Activated naive CD4-positive, alpha-beta T cell treated with anti-CD3 and anti-CD28 coated beads for 36 hours (primary cell): ENCODE measurements at places on chromosomes 3 and 15.

DNA sequence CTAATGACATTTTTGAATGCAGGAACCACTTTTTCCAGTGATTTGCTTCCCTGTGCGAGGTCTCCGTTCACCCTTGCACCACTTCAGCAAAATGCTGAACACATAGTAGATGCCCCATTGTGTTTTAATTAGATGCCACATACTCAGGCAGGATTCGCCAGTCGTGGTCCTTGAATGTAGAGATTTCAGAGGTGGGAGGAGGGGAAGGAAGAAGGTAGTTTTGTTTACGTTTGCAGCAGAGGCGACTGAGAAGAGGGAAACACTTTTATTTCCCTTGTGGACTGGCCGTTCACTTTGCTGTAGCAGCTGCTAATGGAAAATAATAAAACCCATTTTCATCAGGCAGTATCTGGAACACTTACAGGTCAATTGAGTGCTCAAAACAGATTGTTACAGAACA is 262.8 kb upstream of the TBL1XR1 start:
- no peak for DNase-seq
- no peak overlapping the region for H3K27ac ChIP-seq
- H3K27me3 ChIP-seq, result no peaks in the 10 kb centered on the region

- H3K27me3 ChIP-seq, result peaks cover 12% of the 10 kb centered on the region
- no peaks in the 10 kb centered on the region for H3K4me1 ChIP-seq
- no peaks in the 10 kb centered on the region for H3K36me3 ChIP-seq
These were observed 12.2 kb downstream of the PROS1 start for GRCh38 chr3:93961489-93961888.

GRCh38 chr3:83063446-83063845 is 1302.0 kb upstream of the GBE1 start:
- H3K4me3 ChIP-seq, result no peak overlapping the region
- H3K27me3 ChIP-seq, result no peaks in the 10 kb centered on the region
- no peak for DNase-seq
- H3K27ac ChIP-seq, result no peak overlapping the region

DNA sequence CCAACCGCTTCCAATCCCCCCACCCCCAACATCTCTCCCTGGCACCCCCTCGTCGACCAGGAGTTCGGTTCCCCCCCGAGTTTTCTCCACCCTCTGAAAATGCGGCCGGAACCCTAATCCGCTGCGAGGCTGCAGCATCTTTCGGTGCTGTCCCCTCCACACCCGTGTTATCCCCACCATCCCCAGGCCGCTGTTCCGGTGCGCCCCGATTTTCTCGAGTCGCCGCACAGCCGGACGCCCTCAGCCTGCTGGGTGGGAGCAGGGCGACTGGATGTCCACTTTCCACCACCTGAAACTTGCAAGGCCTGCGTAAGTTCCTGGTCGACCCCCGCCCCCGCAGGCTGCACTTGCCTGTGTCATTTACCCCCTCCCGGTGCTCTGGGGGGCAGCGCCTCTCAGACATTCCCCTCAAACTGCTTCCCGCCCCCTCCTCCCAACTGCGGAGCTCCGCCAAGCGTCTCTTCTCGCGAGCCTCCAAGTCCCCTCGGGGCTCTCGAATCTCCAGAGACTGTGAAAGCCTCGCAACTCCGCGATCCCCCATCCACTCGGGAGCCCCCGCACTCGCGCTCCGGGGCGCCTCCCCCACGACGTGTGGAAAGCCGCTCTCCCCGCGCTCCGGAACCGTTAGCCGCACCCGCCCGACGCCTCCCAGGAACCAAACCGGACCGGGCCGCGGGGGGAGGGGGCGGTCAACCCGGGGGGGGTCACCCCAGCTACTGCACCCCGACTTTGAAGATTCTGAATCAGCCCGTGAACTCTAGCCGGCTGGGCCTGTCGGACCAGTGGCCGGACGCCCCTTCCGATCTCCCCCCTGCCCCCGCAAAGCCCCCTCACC is 566 bp downstream of the ETV5 start:
- H3K4me1 ChIP-seq, result peaks cover 30% of the 10 kb centered on the region
- H3K27ac ChIP-seq, result no peak overlapping the region
- H3K36me3 ChIP-seq, result no peaks in the 10 kb centered on the region
- peaks cover 79% of the 10 kb centered on the region for H3K27me3 ChIP-seq
- H3K4me3 ChIP-seq, result peak overlapping the region; percentile 78

GRCh38 chr3:48215876-48216275 is 7.4 kb upstream of the CAMP start:
- no peaks in the 10 kb centered on the region for H3K4me1 ChIP-seq
- no peak for DNase-seq
- no peak overlapping the region for H3K4me3 ChIP-seq
- no peaks in the 10 kb centered on the region for H3K27me3 ChIP-seq
- H3K27ac ChIP-seq, result no peak overlapping the region
- no peaks in the 10 kb centered on the region for H3K36me3 ChIP-seq

GRCh38 chr3:20608054-20608738 is 422.2 kb upstream of the SGO1 start:
- peaks cover 5% of the 10 kb centered on the region for H3K36me3 ChIP-seq
- H3K27ac ChIP-seq, result no peak overlapping the region
- no peak for DNase-seq
- H3K4me1 ChIP-seq, result no peaks in the 10 kb centered on the region

DNA sequence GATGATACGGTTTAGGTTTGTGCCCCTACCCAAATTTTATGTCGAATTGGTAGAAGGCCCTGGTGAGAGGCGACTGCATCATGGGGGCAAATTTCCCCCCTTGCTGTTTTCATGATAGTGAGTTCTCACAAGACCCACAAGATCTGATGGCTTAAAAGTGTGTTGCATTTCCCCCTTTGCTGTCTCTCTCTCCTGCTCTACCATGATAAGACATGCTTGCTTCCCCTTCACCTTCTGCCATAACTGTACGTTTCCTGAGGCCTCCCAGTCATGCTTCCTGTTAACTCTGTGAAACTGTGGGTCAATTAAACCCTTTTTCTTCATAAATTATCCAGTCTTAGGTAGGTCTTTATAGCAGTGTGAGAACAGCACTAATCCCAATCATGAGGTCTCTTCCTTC is 381.2 kb downstream of the RSL24D1 start:
- H3K36me3 ChIP-seq, result no peaks in the 10 kb centered on the region
- H3K27me3 ChIP-seq, result no peaks in the 10 kb centered on the region
- H3K4me3 ChIP-seq, result no peak overlapping the region
- H3K4me1 ChIP-seq, result no peaks in the 10 kb centered on the region
- H3K27ac ChIP-seq, result no peak overlapping the region

DNA sequence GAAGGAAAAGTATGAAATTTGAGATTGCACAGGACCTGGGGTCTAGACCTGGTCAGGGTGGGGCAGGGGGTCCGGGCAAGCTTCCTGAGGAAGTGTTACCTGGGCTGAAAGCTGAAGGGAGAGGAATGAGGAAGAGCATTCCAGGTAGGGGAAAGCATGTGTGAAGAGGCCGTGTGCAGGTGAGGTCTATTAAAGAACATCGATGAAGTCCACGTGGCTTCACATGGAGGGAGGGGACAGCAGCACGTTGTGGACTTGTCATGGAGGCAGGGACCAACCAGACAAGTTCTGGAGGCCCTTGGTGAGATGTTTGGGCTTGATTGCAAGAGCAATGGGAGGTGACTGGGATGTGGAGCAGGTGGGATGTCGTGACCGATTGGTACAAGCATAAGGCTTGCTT is 47.1 kb downstream of the IDH2 start:
- no peak overlapping the region for H3K4me3 ChIP-seq
- H3K27ac ChIP-seq, result no peak overlapping the region
- peaks cover 29% of the 10 kb centered on the region for H3K4me1 ChIP-seq
- H3K36me3 ChIP-seq, result peaks cover 1% of the 10 kb centered on the region

DNA sequence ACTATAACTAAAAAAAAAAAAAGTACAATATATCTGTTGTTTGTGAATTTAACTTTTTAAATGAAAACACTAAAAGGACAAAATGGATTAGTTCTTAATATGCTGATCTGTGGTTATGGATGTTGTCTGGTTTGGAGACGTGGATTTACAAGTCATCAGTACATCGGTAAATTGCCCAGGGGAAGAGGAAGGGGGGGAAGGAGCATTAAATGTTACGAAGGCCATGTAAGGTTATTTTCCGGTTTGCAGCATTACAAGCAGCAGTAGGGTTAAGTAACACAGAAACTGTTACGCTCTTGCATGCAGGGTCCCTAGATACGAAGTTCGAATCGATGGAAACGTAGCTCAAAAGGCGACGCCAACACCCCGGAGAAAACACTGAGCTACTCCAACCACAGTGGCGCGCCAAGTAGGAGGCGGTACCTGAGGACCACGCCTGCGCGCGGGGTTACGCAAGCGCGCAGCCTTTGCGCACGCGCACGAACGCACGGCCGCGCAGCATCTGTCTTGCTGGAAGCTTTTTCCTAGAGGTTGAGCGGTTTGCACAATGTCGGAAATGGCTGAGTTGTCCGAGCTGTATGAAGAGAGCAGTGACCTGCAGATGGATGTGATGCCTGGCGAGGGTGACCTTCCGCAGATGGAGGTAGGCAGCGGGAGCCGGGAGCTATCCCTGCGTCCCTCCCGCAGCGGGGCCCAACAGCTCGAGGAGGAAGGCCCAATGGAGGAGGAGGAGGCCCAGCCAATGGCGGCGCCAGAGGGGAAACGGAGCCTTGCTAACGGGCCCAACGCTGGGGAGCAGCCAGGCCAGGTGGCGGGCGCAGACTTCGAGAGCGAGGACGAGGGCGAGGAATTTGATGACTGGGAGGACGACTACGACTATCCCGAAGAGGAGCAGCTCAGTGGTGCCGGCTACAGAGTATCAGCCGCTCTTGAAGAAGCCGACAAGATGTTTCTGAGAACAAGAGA is at the start of gene EID1:
Gene EID1, plus strand, starts transcription at position 505 of the 966 bp plus-strand sequence. Its CDS starts 43 bp downstream, at position 548.
- H3K4me3 ChIP-seq, result peak within 1 kb of the TSS; percentile 92
- peaks cover 12% of the 10 kb centered on the region for H3K36me3 ChIP-seq
- peak within 1 kb of the TSS; percentile 94 for H3K27ac ChIP-seq

- H3K27me3 ChIP-seq, result no peaks in the 10 kb centered on the region
- H3K4me3 ChIP-seq, result no peak overlapping the region
- peaks cover 40% of the 10 kb centered on the region for H3K4me1 ChIP-seq
- H3K36me3 ChIP-seq, result no peaks in the 10 kb centered on the region
- H3K27ac ChIP-seq, result no peak overlapping the region
- no peak for DNase-seq
These were observed 62.4 kb downstream of the ZBTB20 start for GRCh38 chr3:115084686-115085085.

DNA sequence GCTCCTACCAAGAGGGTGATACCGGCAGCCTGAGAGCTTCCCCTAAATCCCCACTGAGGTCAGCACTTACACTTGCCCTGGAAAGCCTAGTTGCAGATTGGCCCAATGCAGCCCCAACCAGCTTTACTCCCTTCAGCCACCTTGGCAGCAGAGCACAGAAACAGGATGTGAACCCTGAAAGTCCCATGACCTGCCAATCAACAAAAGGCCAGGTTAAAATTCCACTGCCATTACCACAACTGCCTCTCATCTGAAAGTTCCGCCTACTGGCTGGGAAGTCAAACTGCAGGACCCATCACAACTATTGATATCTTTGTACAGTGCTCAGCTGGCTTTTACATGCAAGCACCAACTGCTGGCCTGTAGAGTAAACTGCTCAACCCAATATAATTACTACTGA is 156.2 kb downstream of the ZMAT3 start:
- H3K27me3 ChIP-seq, result peaks cover 4% of the 10 kb centered on the region
- H3K4me1 ChIP-seq, result no peaks in the 10 kb centered on the region
- no peak overlapping the region for H3K27ac ChIP-seq
- H3K4me3 ChIP-seq, result no peak overlapping the region
- DNase-seq, result no peak

GRCh38 chr3:61980041-61980440 is 393.3 kb downstream of the FEZF2 start:
- no peak overlapping the region for H3K27ac ChIP-seq
- H3K36me3 ChIP-seq, result no peaks in the 10 kb centered on the region
- no peak for DNase-seq
- H3K4me3 ChIP-seq, result no peak overlapping the region

GRCh38 chr3:79167651-79168416 is 600.0 kb downstream of the ROBO1 start:
- no peaks in the 10 kb centered on the region for H3K36me3 ChIP-seq
- H3K27me3 ChIP-seq, result no peaks in the 10 kb centered on the region
- no peaks in the 10 kb centered on the region for H3K4me1 ChIP-seq

DNA sequence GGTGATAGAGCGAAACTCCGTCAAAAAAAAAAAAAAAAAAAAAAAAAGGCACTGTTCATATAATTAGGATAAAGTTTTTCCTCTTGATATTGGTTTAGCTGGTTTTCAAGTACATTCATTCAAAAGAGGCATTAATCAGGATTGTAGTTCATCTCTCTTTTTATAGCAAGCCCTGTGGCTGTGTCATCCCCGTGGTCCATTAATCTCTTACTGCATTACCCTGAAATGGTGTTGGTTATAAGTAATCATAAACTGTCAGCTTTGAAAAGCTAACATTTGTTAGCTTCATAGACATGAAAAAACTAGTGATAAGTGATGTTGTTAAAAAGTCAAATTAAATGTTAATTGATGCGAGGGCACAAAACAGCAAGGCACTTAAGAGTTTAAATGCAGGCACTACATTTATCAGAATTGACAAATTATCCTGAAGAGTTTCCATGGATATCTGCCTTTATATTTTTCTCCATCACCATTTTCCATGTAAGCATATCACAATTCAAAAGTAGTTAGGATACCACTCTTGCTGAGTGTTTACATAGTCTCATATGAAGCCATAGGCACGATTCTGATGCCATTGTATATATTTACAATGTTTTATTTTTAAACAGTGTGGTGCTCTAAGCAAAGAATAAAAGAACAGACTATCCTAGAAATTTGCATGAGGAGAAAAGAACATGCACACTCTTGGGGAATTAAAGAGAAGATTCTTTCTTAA is 193.1 kb downstream of the OTOL1 start:
- no peaks in the 10 kb centered on the region for H3K36me3 ChIP-seq
- no peak overlapping the region for H3K27ac ChIP-seq
- DNase-seq, result no peak

- H3K27ac ChIP-seq, result no peak overlapping the region
- no peak overlapping the region for H3K4me3 ChIP-seq
- DNase-seq, result no peak
- H3K36me3 ChIP-seq, result no peaks in the 10 kb centered on the region
These were observed 77.2 kb downstream of the EOMES start for GRCh38 chr3:27644941-27645340.

DNA sequence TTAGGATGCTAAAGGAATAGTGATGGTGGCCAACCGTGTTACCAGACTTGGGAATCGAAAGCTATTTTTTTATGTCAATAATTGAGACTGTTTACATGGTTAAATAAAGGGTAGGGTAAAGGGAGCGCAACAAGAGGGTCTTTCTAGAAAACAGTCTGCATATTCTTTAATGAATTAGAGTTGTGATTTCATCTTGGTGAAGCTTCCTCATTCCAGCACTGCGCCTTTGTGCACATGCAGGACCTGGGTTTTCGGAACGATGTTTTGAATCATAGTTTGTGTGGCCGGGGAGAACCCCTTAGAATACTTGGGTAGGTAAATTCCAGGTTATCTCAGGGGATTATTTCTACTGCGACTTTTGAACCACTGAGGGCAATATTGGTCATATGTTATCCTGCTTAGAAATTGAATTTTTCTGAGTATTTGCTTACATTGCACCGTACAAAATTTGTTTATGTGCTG is 1.3 kb downstream of the PIK3CA start:
- peaks cover 36% of the 10 kb centered on the region for H3K4me1 ChIP-seq
- peak overlapping the region; percentile 96 for H3K27ac ChIP-seq
- no peaks in the 10 kb centered on the region for H3K27me3 ChIP-seq
- H3K4me3 ChIP-seq, result peak overlapping the region; percentile 94
- H3K36me3 ChIP-seq, result no peaks in the 10 kb centered on the region

- peak; percentile 66 for DNase-seq
- H3K27ac ChIP-seq, result no peak overlapping the region
These were observed 210.0 kb downstream of the NFKBIZ start for GRCh38 chr3:102059145-102059943.
